Stimulated activated naive B cell treated with anti-CD40 and anti-IgM and Interleukin-4, amounts not matched to agents 10 μg/mL and 1 μg/mL and 100 μg/mL, for 72 hours (primary cell): ENCODE measurements at places on chromosomes 4 and X.

GRCh38 chrX:97616883-97617530 lies 733.3 kb downstream of the RPA4 start:
- no peak overlapping the region for H3K27ac ChIP-seq
- no peak for DNase-seq
- no peaks in the 10 kb centered on the region for H3K36me3 ChIP-seq
- no peak overlapping the region for H3K4me3 ChIP-seq
- H3K4me1 ChIP-seq = no peaks in the 10 kb centered on the region

- no peaks in the 10 kb centered on the region for H3K27me3 ChIP-seq
- H3K27ac ChIP-seq = no peak overlapping the region
- H3K4me3 ChIP-seq = no peak overlapping the region
- no peaks in the 10 kb centered on the region for H3K4me1 ChIP-seq
- no peaks in the 10 kb centered on the region for H3K36me3 ChIP-seq
Measured at GRCh38 chr4:182015014-182015413, 228.2 kb upstream of the TENM3 start.

GRCh38 chr4:160826339-160826679 lies 1337.5 kb downstream of the FSTL5 start:
- H3K36me3 ChIP-seq = no peaks in the 10 kb centered on the region
- H3K27me3 ChIP-seq = no peaks in the 10 kb centered on the region
- no peak for DNase-seq
- H3K27ac ChIP-seq = no peak overlapping the region
- peaks cover 2% of the 10 kb centered on the region for H3K4me1 ChIP-seq

GRCh38 chr4:152831416-152831815 lies 51.7 kb downstream of the ARFIP1 start:
- no peaks in the 10 kb centered on the region for H3K4me1 ChIP-seq
- no peak overlapping the region for H3K4me3 ChIP-seq
- no peaks in the 10 kb centered on the region for H3K27me3 ChIP-seq
- H3K27ac ChIP-seq = no peak overlapping the region
- no peak for DNase-seq
- H3K36me3 ChIP-seq = peaks cover 43% of the 10 kb centered on the region

GRCh38 chrX:41301438-41301824 lies 32.5 kb upstream of the DDX3X start:
- H3K27ac ChIP-seq = no peak overlapping the region
- H3K27me3 ChIP-seq = no peaks in the 10 kb centered on the region
- no peak overlapping the region for H3K4me3 ChIP-seq
- H3K36me3 ChIP-seq = no peaks in the 10 kb centered on the region
- H3K4me1 ChIP-seq = peaks cover 16% of the 10 kb centered on the region
- no peak for DNase-seq

DNA sequence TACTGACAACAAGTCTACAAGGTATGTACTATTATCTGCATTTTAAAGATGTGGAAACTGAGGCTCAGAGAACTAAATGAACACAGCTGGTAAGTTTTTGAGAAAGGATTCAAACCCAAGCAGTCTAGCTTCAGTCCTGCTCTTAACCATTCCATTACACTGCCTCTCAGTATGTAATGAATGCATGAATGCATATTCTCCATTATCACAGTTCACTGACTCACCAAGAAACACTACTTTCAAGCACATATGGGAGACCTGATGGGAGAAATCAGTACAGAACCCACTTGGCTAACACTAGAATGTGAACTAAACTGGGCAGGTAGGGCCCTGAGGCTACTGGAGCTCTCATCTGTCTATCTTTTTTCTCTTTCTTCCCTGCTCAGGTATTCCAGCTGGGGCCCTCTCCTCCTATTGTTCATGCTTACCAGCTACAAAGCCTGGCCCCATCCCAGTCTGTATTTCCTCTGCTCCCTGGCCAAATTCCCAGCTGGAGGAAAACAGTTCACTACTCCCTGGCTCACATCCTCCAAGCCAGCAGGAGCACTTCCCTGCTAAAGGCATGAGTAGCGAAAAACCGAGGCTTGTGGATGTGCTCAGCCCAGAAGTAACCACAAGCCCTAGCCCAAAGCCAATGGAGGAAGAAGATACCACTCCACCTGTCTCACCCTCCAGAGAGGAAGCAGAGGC lies 178.2 kb upstream of the ARHGEF9 start:
- no peak overlapping the region for H3K27ac ChIP-seq
- no peak for DNase-seq
- H3K27me3 ChIP-seq = no peaks in the 10 kb centered on the region
- H3K4me1 ChIP-seq = no peaks in the 10 kb centered on the region

- no peak overlapping the region for H3K27ac ChIP-seq
- no peak overlapping the region for H3K4me3 ChIP-seq
- DNase-seq = no peak
- H3K27me3 ChIP-seq = peaks cover 10% of the 10 kb centered on the region
Measured at GRCh38 chr4:41409594-41409895, 128.4 kb upstream of the LIMCH1 start.

DNA sequence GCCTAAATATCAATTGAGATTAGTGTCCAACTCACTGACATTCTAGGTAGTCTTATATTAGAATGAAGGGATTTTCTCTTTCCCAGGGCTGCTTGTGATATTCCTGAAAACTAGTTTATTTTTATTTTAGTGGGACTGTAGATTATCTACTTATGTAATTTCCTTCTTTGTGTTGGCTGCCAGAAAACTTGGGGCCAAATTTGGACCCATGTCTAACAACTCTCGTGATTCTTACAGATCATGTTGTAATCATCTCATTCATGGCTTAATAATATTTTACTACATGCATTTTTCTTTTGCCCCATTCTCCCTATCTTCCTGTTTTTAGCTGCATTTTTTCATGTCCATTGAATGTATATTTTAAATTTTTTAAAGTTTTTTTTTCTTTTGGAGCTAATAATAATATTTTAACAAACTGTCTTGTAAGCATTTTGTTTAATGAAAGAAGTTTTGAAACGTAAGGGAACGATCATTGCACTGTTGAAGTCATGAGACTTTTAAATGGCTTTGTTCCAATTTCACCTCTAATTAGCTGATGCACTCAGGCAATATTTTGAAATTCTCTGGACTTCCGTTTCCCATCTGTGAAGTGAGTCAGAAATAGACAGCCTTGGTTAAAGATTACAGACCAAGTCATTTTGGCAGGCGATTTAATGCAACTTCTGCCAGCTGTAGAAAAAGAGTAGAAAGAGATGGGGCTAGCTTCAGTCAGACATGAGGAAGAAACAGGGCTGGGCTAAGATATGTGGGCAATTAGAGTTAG lies 14.3 kb upstream of the TDO2 start:
- no peak for DNase-seq
- peaks cover 5% of the 10 kb centered on the region for H3K27me3 ChIP-seq
- no peak overlapping the region for H3K27ac ChIP-seq
- H3K4me1 ChIP-seq = no peaks in the 10 kb centered on the region
- H3K36me3 ChIP-seq = no peaks in the 10 kb centered on the region
- no peak overlapping the region for H3K4me3 ChIP-seq

- H3K4me1 ChIP-seq = no peaks in the 10 kb centered on the region
- DNase-seq = no peak
- no peak overlapping the region for H3K4me3 ChIP-seq
- no peaks in the 10 kb centered on the region for H3K36me3 ChIP-seq
- peaks cover 5% of the 10 kb centered on the region for H3K27me3 ChIP-seq
Measured at GRCh38 chr4:174403177-174403543, 119.1 kb downstream of the HPGD start.

- no peak overlapping the region for H3K27ac ChIP-seq
- DNase-seq = no peak
- H3K4me1 ChIP-seq = no peaks in the 10 kb centered on the region
- H3K4me3 ChIP-seq = no peak overlapping the region
- no peaks in the 10 kb centered on the region for H3K36me3 ChIP-seq
Measured at GRCh38 chrX:30895370-30895769, 6.3 kb upstream of the TAB3 start.

DNA sequence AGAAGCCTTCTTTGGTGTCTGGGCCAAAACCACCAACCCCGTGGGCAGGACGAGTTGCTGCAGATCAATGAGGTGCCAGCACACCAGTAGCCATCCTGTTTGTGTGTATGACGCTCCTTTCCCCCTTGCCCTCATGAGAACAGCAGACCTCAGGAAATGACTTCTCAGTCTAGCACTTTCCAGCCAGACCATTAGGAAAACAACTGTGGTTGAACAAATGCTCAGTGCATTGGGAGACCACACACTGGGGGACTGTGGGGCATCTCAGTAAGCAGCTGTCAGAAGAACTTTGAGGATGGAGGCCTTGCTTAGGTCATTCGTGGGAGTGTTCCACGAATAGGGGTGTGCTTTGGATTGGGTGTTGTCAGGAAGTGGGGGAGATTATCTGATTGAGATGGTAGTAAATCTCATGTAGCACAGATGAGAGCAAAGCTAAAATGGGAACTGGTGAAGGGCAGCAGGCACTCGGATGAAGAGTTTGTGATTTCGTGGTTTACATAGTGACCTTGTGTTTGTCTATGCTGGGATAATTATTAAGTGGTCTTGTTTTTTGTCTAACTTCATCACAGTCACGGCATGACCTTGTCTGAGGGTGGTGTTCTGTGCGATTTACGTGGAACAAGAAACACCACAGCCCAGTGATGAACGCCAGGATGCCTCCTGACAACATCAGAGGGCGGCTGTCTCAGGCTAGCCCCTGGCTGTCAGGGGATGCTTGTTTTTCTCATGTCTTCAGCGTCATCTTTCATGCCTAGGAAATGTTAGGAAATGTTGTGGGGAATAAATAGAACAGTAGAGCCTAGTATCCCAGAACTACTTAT lies 70.1 kb downstream of the USP46 start:
- H3K27me3 ChIP-seq = no peaks in the 10 kb centered on the region
- no peak overlapping the region for H3K27ac ChIP-seq
- no peaks in the 10 kb centered on the region for H3K4me1 ChIP-seq
- no peak for DNase-seq
- H3K36me3 ChIP-seq = peaks cover 4% of the 10 kb centered on the region

DNA sequence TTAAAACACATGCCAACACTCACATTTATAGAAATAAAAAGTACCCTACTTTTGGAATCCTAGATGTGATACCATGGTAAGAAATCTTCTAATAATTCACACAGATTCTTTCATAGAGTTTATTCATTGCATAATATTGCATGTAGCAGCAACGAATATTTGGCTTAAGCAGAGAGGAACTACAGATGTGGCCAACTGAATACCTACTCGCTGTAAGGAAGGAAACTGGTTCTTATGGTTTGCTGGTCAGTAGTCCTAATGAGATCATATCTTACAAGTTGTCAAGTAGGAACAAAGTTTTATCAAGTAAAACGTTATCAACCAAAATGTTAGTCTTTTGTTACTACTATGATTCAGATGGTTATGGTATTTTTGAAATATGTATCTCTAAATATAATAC lies 996.1 kb downstream of the PDHA2 start:
- H3K4me3 ChIP-seq = no peak overlapping the region
- DNase-seq = no peak
- H3K27ac ChIP-seq = no peak overlapping the region
- no peaks in the 10 kb centered on the region for H3K36me3 ChIP-seq
- no peaks in the 10 kb centered on the region for H3K27me3 ChIP-seq
- no peaks in the 10 kb centered on the region for H3K4me1 ChIP-seq

DNA sequence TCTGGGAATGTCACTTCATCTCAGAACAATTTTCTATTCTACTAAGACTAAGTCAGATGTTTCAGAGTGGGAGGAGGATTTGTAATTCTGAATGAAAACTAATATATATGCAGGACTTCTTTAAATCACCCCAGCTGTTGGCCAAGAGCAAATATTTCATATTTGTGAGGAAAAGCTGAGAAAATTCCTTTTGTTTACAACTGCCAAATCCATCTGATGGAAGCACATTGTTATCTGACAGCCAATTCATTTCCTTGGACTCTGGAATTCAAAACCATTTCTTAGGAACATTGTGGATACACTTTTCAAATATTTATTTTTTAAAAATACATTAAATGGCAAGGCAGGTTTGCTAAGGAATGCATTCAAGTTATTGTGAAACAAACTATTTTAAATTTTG lies 8.0 kb downstream of the SLIT2 start:
- no peaks in the 10 kb centered on the region for H3K36me3 ChIP-seq
- DNase-seq = no peak
- no peak overlapping the region for H3K27ac ChIP-seq
- peaks cover 12% of the 10 kb centered on the region for H3K27me3 ChIP-seq
- peaks cover 1% of the 10 kb centered on the region for H3K4me1 ChIP-seq
- H3K4me3 ChIP-seq = no peak overlapping the region

GRCh38 chr4:1676605-1677525 lies 7.2 kb downstream of the FAM53A start:
- no peaks in the 10 kb centered on the region for H3K36me3 ChIP-seq
- H3K27me3 ChIP-seq = peaks cover 5% of the 10 kb centered on the region
- no peak overlapping the region for H3K27ac ChIP-seq

- no peaks in the 10 kb centered on the region for H3K36me3 ChIP-seq
- DNase-seq = no peak
- no peaks in the 10 kb centered on the region for H3K4me1 ChIP-seq
- H3K27ac ChIP-seq = no peak overlapping the region
Measured at GRCh38 chr4:72390409-72390808, 178.6 kb downstream of the ADAMTS3 start.

DNA sequence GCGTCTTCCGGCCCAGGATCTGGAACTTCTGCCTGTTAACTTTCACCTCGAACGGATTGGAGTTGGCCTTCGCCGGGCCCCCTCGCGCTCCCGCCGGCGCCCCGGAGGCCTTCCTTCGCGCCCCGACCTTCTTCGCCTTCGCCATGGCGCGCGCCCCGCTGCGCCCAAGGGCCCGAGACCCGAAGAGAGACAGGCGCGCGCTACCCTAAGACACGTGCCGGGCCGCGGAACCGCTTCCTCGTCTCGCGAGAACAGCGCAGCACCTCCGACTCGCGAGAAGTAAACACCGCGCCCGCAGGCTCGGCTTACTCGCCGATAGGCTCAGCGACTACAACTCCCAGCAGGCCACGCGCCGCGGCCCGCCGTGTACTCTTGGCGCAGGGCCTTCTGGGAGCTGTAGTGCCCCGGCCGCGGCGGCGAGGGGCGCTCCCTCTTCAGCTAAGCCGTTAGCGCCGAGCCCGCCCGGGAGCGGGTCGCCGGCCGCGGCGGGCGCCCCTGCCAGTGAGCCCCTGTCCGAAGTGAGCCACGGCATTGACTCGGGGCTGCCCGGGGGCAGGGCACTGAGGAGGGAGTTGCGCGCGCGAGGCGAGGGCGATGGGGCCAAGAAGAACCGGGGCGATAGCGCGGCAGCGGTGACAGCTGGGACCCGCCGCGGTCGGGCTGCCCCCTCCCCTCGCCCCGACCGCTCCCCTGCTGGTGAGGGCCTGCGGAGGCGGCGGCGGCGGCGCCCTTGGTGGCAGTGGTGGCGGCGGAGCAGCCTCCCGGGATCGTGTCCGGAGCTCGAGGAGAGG lies at the start of the genes GRK4 and NOP14:
GRK4 (plus strand) TSS at position 397 of the 791 bp plus-strand sequence. CDS start 500 bp downstream, outside the sequence.
NOP14 (minus strand) TSS at position 232 of the 791 bp plus-strand sequence; CDS start at position 145, 87 bp downstream.
- H3K4me1 ChIP-seq = peaks cover 24% of the 10 kb centered on the region
- peak within 1 kb of the TSS; percentile 97 for H3K27ac ChIP-seq
- peak within 1 kb of the TSS; percentile 94 for H3K4me3 ChIP-seq
- H3K36me3 ChIP-seq = peaks cover 22% of the 10 kb centered on the region
- peak; percentile 97 for DNase-seq

DNA sequence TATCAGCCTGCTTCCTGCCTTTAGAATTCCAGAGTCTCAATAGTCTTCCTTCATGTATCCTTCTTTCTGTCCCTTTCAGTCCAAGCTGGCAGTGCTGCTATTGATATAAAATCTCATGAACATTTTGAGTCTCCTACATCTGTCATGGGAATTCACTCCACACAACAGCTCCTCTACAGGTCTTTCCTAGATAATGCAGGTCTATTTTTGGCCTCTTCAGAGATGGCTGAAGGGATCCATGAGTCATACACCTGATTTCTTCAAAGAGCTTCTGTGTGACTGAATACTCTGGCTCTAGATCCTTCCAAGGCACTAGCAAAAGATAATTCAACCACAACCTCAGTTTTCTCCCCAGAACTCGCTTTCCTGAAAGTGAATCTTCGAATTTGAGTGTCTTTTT lies 115.4 kb downstream of the STPG2 start:
- no peaks in the 10 kb centered on the region for H3K36me3 ChIP-seq
- H3K4me3 ChIP-seq = no peak overlapping the region
- no peaks in the 10 kb centered on the region for H3K4me1 ChIP-seq
- DNase-seq = no peak
- H3K27me3 ChIP-seq = no peaks in the 10 kb centered on the region
